DND-41 (cell line): ENCODE measurements at places on chromosomes 2 and 18.

- H3K4me1 ChIP-seq, result no peaks in the 10 kb centered on the region
These were observed 479 bp downstream of the SCN9A start for GRCh38 chr2:166375195-166375735.

DNA sequence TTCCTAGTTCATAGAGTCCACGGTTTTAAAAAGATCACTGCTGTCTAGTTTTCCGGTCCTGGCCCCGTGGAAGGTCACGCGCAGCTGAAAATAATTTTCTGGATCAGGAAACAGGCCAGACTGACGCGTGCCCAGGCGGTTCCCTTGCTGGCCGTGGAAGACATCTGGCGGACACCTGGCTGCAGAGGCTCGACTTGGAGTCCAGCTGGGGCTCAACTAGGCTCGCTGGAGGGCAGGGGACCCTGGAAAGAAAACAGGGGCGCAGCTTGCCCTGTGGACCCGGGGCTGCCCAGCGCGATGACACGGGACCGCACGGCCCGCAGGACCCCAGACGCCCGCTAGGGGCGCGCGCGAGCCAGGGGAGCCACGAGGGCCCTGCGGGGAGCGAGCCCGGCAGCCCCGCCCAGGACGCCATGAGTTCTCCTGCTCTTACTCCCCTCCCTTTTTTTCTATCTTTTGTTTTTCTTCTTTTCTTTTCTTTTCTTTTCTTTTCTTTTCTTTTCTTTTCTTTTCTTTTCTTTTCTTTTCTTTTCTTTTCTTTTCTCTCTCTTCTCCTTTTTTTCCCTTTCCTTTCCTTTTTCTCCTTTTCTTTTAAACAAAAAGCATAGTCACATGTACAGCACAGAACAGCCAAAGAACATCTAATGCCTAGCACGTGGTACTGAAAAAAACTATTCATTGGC is 43.2 kb upstream of the UBE2F start:
- no peaks in the 10 kb centered on the region for H3K4me1 ChIP-seq
- no peaks in the 10 kb centered on the region for H3K27me3 ChIP-seq
- no peak overlapping the region for H3K4me3 ChIP-seq
- no peak overlapping the region for H3K27ac ChIP-seq
- no peak for DNase-seq

- no peaks in the 10 kb centered on the region for H3K36me3 ChIP-seq
- H3K27ac ChIP-seq, result no peak overlapping the region
- H3K4me1 ChIP-seq, result no peaks in the 10 kb centered on the region
- H3K27me3 ChIP-seq, result no peaks in the 10 kb centered on the region
- DNase-seq, result no peak
- H3K4me3 ChIP-seq, result no peak overlapping the region
These were observed 26.6 kb downstream of the LRRFIP1 start for GRCh38 chr2:237653776-237654558.

GRCh38 chr2:241970716-241971115 is 101.2 kb downstream of the RTP5 start:
- H3K4me3 ChIP-seq, result no peak overlapping the region
- no peak overlapping the region for H3K27ac ChIP-seq
- no peak for DNase-seq
- peaks cover 24% of the 10 kb centered on the region for H3K4me1 ChIP-seq
- H3K36me3 ChIP-seq, result peaks cover 45% of the 10 kb centered on the region

DNA sequence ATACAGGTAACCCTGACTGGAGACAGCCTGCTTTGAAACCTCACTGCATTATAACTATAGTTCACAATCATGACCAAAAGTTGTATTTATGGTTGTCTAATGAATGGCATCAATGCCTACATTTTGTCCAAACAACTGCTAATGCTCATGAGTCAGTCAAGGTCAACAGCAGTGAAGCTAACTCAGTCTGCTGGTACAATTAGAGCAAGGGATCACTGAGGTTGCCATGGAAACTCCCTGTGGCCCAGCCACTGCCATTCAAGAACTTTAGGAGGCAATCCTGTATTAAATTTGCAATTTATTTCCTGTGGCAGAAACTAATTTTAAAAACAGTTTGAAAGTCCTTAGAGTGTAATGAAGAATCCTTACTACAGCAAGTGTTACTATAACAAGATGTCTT is 185.1 kb upstream of the SMAD7 start:
- H3K27ac ChIP-seq, result no peak overlapping the region
- H3K27me3 ChIP-seq, result no peaks in the 10 kb centered on the region
- no peaks in the 10 kb centered on the region for H3K4me1 ChIP-seq
- H3K36me3 ChIP-seq, result no peaks in the 10 kb centered on the region
- H3K4me3 ChIP-seq, result no peak overlapping the region

DNA sequence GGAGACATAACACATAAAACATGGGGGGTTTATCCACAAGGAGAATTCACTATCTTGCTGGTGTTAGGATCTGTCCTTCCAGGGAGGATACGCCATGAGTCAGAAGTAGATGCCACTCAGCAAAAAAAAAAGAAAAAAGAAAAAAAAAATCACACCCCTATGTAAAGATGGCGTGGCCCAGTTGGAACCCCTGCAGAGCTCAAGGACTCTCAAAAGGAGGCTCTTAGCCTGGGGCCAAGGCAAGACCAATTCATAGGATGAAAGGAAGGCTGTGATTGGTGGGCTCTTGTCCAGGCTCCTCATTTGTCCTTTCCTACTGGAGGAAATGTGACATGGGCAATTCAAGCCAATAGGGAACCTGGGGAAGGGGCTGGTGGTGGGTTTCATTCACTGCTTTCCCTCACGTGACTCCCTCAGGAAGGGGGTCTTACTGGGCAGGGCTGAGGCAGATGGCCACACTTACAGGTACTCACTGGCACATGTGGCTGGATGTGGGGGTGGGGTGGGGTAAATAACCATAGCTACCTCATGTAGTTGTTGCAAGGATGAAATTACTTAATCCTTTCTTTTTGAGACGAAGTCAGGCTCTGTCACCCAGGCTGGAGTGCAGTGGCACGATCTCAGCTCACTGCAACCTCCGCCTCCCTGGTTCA is 38.7 kb upstream of the HAAO start:
- H3K36me3 ChIP-seq, result no peaks in the 10 kb centered on the region
- no peaks in the 10 kb centered on the region for H3K27me3 ChIP-seq
- DNase-seq, result no peak

DNA sequence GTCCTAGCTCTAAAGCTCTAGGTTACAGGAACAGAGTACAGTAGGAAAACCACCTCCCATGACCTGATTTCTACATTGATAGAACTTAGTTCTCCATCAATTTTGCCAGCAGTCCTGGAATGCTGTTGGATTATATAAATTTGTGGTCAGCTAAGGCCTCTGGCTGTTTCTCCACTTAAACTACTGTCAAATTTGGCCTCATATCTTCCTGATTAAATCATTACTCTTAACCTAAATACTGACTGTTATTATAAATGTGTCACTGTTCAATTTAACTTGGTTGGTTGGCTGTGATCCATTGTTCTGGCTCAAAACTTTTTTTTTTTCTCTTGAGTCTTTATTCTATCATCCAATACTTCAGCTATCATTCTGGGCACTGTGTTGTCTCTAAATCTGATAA is 71.2 kb downstream of the TGFA start:
- H3K4me3 ChIP-seq, result no peak overlapping the region
- H3K27ac ChIP-seq, result no peak overlapping the region
- no peak for DNase-seq
- no peaks in the 10 kb centered on the region for H3K36me3 ChIP-seq

- H3K36me3 ChIP-seq, result no peaks in the 10 kb centered on the region; the same call in 1 of the 2 replicates
- no peak overlapping the region for H3K27ac ChIP-seq
- no peak overlapping the region for H3K4me3 ChIP-seq
- no peak for DNase-seq
- H3K4me1 ChIP-seq, result no peaks in the 10 kb centered on the region
These were observed 56.6 kb downstream of the ATIC start for GRCh38 chr2:215368493-215368809.

GRCh38 chr18:44507729-44508325 is 172.9 kb upstream of the SETBP1 start:
- no peaks in the 10 kb centered on the region for H3K27me3 ChIP-seq
- H3K27ac ChIP-seq, result peak overlapping the region; percentile 85
- DNase-seq, result peak; percentile 86
- peaks cover 35% of the 10 kb centered on the region for H3K4me1 ChIP-seq

- no peaks in the 10 kb centered on the region for H3K4me1 ChIP-seq
- no peaks in the 10 kb centered on the region for H3K27me3 ChIP-seq
- H3K27ac ChIP-seq, result no peak overlapping the region
- no peak overlapping the region for H3K4me3 ChIP-seq
- no peak for DNase-seq
These were observed 264.7 kb downstream of the CYP26B1 start for GRCh38 chr2:71882949-71883472.

- H3K36me3 ChIP-seq, result no peaks in the 10 kb centered on the region
- H3K27ac ChIP-seq, result no peak overlapping the region
- H3K4me3 ChIP-seq, result no peak overlapping the region
These were observed 19.0 kb downstream of the CRACDL start for GRCh38 chr2:98917031-98917471.

DNA sequence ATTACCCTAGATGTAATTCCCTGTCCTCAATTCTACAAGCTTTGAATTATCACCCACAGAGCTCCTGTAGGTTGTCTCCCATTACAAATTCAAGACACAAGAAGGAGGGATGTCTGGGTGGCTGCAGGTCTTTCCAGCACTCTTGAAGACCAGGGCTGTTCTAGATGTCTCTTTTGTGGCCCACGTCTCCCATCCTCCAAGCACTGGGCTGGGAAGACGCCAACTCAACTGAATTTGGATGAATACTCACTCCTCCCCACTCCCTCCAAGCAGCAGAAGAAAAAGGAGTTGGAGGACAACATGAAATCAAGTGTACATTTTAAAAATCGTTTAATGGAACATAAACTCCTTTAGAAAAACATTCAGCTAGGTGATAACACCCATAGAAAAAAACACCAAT is 31.2 kb downstream of the SMAD7 start:
- H3K4me3 ChIP-seq, result no peak overlapping the region
- H3K27ac ChIP-seq, result no peak overlapping the region
- DNase-seq, result no peak
- H3K4me1 ChIP-seq, result peaks cover 2% of the 10 kb centered on the region; the same call in 1 of the 2 replicates

- H3K27ac ChIP-seq, result no peak overlapping the region
- no peak overlapping the region for H3K4me3 ChIP-seq
- no peaks in the 10 kb centered on the region for H3K4me1 ChIP-seq
- H3K27me3 ChIP-seq, result no peaks in the 10 kb centered on the region
These were observed 68.6 kb upstream of the COL5A2 start for GRCh38 chr2:189248141-189248540.

GRCh38 chr2:58842501-58843155 is 601.5 kb upstream of the FANCL start:
- DNase-seq, result no peak
- H3K4me1 ChIP-seq, result no peaks in the 10 kb centered on the region
- no peak overlapping the region for H3K4me3 ChIP-seq
- H3K36me3 ChIP-seq, result no peaks in the 10 kb centered on the region

DNA sequence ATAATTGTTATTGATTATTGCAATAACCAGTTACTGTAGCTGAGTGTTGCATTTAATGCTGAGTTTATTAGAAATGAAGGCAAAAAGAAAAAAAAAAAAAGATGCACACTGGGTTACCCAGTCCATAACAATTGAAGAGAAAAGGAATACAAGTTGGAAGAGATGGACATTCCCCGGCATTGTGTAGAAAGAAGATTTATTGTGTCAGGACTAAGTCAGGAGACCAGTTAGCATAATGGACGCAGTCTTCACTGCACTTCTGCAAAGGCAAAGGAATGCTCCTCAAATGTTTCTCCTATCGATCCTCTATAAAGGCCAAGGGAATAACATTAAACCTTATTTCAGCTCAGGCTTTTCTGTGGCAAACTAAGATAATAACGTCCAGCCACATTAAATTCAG is 157.8 kb downstream of the INSIG2 start:
- H3K27me3 ChIP-seq, result peaks cover 3% of the 10 kb centered on the region
- DNase-seq, result no peak
- H3K36me3 ChIP-seq, result no peaks in the 10 kb centered on the region
- H3K4me1 ChIP-seq, result no peaks in the 10 kb centered on the region
- no peak overlapping the region for H3K27ac ChIP-seq

DNA sequence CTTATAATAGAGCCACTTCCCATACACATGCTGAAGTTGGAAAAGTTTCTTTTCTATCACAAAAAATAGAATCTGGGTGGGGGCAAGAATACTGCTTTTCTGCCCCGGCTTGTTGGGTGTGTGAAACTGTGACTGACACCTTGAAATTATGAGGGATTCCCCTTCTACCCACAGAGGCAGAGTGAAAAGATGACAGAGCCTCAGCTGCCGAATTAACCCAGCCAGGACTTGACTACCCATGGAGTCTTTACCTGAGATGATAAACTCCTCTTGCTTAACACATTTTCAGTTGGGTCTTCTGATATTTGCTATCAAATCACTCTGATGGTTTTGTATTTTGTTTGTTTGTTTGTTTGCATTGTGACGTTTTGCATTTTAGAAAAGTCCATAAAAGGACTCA is 66.0 kb upstream of the PMAIP1 start:
- DNase-seq, result no peak
- H3K27ac ChIP-seq, result no peak overlapping the region
- H3K36me3 ChIP-seq, result no peaks in the 10 kb centered on the region
- no peaks in the 10 kb centered on the region for H3K4me1 ChIP-seq
- H3K4me3 ChIP-seq, result no peak overlapping the region

- peak; percentile 54 for DNase-seq
- H3K4me1 ChIP-seq, result no peaks in the 10 kb centered on the region
- no peak overlapping the region for H3K27ac ChIP-seq
These were observed 50.6 kb downstream of the RAPH1 start for GRCh38 chr2:203484266-203485112.

- no peaks in the 10 kb centered on the region for H3K36me3 ChIP-seq
- no peak overlapping the region for H3K4me3 ChIP-seq
- H3K4me1 ChIP-seq, result no peaks in the 10 kb centered on the region
- H3K27ac ChIP-seq, result no peak overlapping the region
- no peaks in the 10 kb centered on the region for H3K27me3 ChIP-seq
These were observed 741.3 kb upstream of the RAB6C start for GRCh38 chr2:129237966-129238725.

- H3K4me1 ChIP-seq, result no peaks in the 10 kb centered on the region
- DNase-seq, result no peak
- H3K27me3 ChIP-seq, result no peaks in the 10 kb centered on the region
- H3K27ac ChIP-seq, result no peak overlapping the region
These were observed 16.0 kb downstream of the PTGR3 start for GRCh38 chr18:75192899-75193298.

DNA sequence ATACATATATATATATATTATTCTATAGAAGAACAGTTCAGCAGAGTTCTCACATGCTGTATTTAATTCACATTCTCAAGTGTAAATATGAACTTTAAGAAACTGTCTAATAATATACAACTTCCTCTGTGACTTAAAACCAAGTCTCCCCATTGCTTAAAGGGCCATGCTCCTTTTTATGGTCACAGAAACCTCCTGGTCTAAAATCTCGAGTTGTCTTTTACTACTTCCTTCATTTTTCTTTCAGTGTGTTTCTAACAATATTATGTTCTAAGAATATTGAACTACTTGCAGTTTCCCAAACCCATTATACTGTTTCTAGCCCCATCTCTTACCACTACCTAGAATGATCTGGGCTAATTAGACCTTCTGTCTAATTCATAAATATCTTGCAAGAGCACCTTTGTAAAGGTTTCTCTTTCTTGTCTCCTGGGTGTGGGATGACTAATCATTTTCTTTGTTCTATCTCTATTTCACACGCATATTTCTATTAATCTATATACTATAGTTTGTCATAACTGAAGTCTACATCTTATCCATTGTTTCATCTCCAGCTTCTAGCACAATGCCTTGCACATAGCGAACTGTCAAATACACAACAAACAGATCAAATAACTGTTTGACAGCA is 48.8 kb downstream of the ERBB4 start:
- no peak overlapping the region for H3K27ac ChIP-seq
- no peak overlapping the region for H3K4me3 ChIP-seq
- no peak for DNase-seq
- H3K27me3 ChIP-seq, result peaks cover 5% of the 10 kb centered on the region
- H3K36me3 ChIP-seq, result no peaks in the 10 kb centered on the region
- H3K4me1 ChIP-seq, result no peaks in the 10 kb centered on the region

GRCh38 chr18:7642331-7642890 is 75.3 kb downstream of the PTPRM start:
- H3K36me3 ChIP-seq, result no peaks in the 10 kb centered on the region
- no peak overlapping the region for H3K4me3 ChIP-seq
- no peak for DNase-seq
- H3K27me3 ChIP-seq, result no peaks in the 10 kb centered on the region
- H3K27ac ChIP-seq, result no peak overlapping the region
